NCI-H187 treated with DMSO at 0.1 percent for 48 hours (cell line): ENCODE measurements at places on chromosomes 2 and 18.

DNA sequence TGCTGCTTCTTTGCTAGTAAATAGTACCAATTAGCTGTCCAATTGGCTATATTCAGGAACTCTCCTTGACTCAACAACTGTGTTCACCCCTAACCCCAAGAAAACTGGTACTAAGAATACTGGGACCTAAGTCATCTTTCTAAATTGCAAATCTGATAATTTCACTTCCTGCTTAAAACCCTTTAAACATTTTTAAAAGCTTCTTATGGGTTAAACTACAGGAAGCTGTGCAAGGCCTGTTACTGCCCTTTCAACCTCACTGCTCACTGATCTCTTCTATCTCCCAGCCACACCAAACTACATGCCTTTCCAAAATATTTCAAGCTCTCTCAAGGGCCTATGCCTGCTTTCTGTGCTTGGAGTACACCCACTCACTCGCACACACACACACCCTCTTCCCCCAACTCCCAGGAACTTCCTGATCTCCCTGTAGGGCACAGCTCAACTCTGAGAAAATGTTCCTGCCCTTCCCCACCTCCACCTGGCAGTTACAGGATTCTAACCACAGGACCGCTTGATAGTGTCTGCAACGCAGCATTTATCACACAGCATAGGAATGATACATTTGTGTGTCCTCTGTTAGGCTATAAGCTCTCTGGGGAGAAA lies 6.7 kb downstream of the LMAN1 start:
- no peak for DNase-seq

DNA sequence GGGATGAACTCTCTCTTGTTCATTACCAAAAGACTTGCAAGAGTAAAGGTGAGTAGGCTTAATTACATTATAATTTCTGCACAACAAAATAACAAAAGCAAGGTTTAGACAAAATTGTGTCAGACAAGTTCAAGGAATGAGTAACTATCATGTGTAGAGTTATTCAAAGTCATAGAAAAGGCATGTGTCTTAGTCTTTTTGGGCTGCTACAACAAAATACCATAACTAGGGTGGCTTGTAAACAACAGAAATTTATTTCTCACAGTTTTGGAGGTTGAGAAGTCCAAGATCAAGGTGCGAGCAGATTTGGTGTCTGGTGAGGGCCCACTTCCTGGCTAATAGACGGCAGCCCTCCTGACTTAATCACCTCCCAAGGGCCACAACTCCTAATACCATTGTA lies 37.6 kb downstream of the IL1R2 start:
- DNase-seq = no peak

DNA sequence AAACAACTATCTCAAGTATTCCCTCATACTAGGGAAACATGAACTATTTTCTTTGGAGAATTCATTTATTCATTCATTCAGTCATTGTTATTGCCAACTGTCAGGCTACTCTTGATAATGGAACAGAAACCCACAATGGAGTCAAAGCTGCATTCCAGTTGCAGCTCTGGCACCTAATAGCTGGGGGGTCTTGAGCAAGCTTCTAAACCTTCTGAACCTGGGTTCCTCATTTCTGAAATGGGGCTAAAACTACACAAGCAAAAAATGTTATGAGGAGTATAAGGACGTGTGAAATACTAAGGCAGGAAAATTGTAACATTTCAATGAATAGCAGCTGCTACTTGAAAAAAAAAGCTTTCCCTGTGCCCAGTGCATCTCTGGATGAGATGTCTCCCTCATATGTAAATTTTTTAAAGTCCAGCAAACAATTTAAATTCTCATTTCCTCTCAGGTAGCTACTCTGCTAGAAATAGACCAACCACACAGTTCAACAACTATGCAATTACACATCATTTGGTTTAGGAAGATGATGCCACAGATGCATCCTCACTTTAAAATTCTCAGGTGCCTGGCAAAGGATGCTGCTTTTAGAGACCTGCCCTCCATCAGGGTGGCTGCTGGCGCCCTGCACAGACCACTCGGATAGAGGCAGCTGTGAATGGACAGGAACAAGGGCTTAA lies 38.5 kb downstream of the SPRED2 start:
- DNase-seq = no peak

GRCh38 chr2:80139001-80139400 lies 165.6 kb downstream of the LRRTM1 start:
- no peak for DNase-seq

DNA sequence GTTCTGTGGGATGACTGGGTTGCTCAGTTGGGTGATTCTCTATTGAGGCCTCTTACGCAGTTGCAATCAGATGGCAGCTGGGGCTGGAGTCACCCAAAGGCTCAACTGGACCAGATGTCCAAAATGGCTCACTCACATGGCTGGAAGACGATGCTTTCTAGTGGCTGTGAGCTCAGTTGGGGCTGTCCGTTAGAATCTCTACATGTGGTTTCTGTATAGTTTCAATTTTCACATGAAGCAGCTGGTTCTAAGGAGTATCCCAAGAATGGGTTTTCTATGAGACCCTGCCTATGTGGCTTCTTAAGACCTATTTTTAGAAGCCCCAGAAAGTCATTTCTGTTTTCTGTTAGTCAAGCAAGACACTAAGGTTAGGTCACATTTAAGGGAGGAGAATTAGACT lies 4.4 kb downstream of the XRCC5 start:
- no peak for DNase-seq
